ENCODE measurements at places on chromosomes 12 and 14.
A peak's percentile ranks its signal among the peaks of the same experiment; 100 is the strongest.

DNA sequence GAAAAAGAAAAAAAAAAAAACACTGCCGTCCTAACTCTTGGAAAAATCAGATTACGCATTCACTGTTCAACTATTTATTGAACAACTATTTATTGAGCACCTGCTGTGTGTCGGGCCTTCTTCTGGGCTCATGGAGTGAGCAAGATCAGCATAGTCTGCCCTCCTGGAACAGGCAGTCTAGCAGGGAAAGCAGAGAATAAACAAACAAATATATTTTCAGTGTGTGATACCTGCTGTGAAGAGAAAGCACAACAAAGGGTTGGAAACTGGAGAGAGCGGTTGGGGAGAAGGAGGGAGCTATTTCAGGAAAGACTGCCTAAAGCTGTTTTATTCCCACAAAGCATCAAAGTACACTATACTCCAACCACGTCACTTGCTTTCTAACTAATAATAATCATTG is 10.8 kb downstream of the PROX2 start:
- no peak for DNase-seq

DNA sequence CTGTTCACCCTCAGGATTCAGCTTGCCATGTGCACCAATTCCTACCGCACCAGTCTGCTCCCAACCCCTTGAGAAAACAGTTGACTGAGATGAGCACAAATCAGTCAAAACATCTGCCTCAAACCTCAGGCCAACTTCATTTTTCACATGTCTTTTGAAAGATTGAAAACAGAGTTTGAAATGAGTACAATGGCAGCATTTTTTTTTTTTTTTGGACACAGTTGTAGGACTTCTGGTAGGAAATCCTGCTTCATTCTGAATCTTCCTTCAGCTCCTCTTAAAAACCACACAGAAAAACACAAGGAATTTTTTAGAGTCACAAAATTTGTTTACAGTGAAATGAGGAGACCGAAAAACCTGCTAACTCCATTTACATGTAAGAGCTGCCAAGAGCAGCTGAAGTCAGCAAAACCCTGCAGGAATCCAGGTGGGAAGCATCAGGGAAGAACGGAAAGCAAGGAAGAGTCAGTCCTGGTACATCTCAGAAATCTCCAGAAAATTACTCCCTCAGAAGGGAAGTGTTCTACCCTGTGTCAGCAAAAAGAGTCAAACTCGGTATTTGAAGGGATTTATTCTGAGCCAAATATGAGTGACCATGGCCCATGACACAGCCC is 100.3 kb upstream of the TMTC1 start:
- no peak for DNase-seq

GRCh38 chr12:120239776-120240494 is 25.6 kb downstream of the PXN start:
- no peak for DNase-seq

DNA sequence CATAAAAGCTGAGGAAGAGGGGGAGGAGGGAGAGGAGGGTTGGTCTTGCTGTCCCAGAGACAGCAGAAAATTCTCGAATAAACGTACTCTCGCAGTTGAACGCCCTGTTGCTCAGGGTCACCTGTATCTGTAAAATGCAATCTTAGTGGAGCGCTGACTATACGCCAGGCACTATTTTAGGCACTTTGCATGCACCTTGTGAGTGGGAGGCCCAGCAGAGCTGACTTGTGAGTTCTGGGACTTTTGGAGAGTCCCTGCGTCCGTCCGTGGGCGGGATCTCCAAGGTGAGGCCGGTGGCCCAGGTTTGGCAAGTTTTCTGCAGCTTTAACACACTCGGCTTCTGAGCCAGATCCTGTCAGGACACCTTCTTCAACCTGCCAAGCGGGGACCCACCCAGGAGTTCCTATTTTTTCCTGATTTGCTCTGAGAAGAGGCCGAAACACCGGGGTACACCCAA is 32.5 kb upstream of the PLEKHG6 start:
- no peak for DNase-seq

DNA sequence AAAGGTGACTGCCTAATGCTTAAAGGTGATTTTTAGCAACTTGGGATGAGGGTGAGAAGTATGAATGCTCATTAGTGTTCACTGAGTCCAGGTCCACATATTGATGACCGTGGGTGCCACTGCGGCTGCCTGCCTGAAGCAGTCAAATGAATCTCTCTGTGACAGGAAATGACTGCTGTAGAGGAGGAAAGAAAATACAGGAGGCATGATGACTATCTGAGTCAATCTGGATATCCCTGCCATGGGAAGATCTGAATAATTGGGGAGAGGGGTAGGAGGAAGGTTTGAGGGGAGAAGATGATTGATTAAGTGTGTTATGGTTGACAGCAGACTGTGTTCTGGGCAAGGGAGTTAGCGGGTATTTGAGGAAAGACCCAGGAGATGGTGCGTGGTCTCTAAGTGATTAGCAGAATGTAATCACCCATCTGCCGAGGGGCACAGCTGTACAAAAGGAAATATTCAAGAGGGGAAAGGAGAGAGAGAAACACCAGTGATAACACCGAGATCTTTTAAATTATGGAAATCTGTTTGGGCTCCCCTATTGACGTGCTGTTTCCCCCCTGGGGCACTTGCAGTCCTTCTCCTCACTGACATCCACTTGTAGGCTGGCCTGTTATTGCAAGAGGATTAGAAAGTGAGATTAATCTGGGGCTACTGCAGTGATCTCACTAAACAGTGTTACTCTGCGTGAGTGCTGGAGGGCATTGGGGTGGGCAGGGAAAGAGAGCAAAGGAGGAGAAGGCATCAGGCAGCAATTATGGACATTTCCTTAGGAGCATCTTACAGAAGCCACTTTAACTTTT is 97.7 kb downstream of the AKAP6 start:
- no peak for DNase-seq

- DNase-seq = no peak
Measured at GRCh38 chr12:117640511-117640910, 279.1 kb upstream of the NOS1 start.

DNA sequence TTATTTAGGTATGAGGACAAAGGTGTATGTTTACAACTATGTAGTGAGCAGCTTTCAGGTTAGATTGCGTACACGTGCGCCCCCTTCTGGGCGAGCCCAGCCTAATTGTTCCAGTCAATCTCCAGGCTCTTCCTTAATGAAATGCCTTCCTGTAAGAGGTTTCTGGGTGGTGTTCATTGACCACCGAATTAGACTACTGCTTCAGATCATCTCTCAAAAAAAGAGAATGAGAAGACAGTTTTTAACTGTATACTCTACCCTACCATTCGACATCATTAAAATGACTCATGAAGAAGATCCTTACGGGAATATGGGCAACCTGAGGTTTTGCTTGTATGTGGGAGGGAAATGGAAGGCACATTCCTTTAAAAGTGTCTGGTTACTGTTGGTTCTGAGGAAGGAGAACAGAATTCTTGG is 2.1 kb downstream of the LUM start:
- peak; percentile 50 for DNase-seq

DNA sequence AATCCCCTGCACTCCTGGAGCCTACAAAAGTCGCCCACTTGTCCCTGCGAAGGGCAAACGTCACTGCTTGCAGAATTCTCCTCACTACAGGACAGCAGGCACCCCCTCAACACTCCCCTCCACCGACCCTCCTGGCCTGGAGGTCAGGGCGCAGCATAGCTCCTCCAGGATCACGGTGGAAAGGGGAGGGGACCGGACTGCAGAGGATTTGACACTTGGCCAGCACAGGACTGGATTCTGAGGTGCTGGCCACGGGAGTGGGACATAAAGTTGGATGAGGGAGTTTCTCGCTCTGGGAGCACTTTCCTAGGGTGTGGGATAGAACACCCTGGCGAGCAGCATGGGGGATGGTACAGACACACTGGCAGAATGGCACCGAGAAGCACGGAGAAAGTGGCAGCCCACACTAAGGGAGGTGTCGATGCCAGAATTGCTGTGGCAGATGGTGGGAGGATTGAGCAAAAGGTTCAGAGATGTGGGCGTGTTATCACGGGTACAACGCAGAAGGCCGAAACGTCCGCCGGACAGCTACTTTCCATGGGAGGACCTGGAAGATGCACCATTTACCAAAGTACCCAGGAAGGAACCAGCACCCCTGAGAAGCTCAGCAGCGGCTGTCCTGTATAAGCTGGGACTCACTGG is 51.4 kb upstream of the DIO3 start:
- DNase-seq = no peak

DNA sequence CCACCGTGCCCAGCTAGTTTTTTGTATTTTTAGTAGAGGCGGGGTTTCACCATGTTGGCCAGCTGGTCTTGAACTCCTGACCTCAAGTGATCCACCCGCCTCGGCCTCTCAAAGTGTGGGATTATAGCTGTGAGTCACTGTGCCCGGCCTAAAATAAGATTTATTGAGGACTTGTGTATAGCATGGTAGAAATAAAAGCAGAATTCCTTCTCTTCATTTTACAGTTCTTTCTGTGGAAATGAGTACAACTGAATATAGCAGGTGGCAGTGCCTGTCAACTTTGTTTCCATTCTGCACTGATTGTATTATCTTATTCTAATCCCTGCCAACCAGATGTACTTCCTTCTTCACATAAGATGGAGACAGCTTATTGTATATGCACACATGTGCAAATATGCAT is 41.0 kb downstream of the DIP2B start:
- DNase-seq = peak; percentile 20

DNA sequence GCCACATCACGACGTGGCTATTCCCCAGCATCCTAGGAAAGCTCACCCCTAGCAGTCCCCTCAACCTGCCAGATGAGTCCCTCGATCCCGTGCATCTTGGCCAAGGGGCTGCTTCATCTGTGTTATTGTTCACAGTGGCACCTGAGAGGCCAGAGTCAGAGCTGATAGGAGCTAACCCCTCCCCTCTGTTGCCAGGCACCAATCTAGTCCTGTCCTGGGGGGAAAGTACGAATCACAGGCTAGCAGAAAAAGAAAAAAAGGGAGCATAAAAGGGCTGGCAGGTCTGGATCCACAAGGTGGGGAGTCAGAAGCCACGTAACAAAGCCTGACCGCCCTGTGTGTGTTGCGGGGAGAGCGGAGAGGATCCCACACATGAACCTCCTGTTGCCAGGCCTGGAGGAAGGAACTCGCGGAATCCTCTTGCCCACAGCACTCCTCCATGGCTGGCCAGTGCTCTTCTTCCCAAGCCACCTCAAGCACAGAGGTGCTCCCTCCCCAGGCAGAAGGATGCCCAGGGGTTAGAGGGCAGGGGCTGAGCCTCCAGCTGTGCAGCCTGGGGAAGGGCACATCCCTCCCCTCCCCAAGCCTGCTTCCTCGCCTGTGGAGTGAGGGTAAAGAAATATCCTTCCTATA is 91.8 kb downstream of the ITPK1 start:
- peak; percentile 90 for DNase-seq

DNA sequence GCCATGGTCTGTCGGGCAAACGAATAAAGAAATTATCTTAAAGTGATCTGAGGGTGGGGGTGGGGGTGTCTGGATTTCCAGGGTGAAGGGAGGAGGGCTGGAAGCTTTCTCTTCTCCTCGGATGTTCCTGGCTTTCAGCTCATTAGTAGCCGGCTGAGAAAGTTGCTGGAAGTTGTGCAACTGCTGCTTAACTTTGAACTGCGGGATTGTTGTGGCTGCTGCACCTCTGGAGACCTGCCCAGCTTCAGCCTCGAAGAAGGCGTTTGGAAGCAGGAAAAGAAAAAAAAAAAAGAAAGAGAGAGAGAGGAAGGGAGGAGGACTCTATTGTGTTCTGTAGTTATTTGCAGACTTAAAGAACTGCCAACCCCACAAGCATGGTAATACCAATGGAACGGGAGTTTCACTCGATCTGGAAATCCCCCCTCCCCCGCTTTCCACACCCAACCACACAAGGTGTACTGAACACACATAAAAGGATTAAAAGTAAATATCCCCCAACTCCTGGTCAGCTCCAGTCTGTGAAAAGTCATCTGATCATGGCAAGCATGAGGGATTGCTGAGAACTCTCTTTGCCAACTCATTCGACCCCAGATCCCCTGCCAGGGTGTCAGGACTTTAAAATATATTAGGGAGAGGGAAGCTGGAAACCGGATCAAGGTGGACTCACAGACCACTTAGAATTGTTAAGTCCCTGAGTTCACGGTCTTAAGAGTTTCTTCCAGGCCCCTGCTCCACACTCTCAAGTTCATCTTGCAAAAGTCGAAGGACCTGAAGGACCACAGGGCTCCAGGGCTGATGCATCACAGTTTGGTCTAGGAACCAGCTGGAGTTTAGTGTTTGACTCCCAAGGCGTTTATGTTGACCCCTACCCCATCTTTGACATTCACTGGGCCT is at the start of gene RASSF9:
Gene RASSF9, minus strand, starts transcription at position 213 of the 894 bp plus-strand sequence. Its CDS starts 208 bp downstream, at position 5.
- DNase-seq = peak; percentile 85

- no peak for DNase-seq
Measured at GRCh38 chr14:61540931-61541330, 154.4 kb upstream of the HIF1A start.

GRCh38 chr12:39402922-39403321 is 40.0 kb downstream of the KIF21A start:
- DNase-seq = no peak

DNA sequence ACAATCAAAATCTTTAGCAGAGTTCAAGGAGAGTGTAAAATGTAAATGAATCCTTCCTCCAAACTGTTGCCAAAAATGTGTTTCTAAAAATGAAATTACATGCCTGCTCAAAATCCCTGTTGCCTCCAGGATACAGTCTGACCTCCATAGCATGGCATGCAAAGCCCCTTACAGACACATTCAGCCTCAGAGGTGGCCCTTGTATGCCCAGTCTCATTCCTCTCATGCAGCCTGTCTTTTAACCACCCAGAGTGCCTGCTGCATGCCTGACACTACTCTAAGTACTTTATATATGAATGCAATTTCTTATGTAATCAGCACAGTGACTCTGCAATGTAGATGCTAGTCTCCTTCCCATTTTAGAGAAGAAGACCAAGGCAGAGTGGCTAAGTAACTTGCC is 24.4 kb upstream of the PTPRQ start:
- DNase-seq = no peak

GRCh38 chr12:67758119-67758518 is 109.6 kb downstream of the DYRK2 start:
- no peak for DNase-seq

GRCh38 chr12:49702676-49703215 is 4.5 kb downstream of the FMNL3 start:
- no peak for DNase-seq

DNA sequence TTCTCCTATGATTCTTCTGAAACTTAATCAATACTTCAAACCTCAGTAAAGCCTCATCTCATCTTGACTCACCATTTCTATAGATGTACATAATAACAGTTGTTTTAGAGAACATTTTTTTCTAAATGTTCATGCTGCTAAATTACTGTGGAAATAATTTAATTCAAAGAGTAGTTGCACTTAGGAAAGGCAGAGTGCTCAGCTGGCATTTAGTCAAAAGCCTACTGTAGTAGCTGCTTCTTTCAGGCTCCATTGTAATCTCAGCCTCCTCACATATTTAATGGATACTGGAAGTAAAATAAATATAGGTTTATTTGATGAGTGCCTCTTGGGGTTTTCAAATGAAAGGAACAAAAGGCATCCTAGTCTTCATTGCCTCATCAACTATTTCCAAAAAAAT is 325.0 kb downstream of the CCER1 start:
- no peak for DNase-seq

- no peak for DNase-seq
Measured at GRCh38 chr14:71089971-71090370, 182.7 kb downstream of the PCNX1 start.

DNA sequence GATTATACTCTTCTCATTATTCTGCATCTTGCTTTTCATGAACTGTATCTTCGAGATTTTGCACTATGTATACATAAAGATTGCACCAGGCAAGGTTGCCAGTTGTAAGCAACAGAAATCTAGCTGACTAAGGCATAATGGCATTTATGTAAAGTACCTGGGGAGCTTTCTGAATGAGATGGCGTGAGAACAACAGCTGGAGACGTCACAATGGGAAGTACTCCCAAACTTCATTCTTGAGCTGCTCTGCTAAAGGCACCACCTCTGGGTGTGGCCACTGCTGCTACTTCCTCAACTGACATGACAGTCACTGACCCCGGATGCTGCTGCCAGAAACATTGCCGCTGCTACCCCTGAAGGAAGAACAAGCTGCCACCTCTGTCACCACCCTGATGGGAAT is 220.7 kb downstream of the NOVA1 start:
- no peak for DNase-seq

Data from large intestine (tissue), 12 donors.